GM06990 (cell line): ENCODE measurements at places on chromosomes 11 and 22.

- no peak for DNase-seq
Measured at GRCh38 chr11:76598426-76598839, 72.1 kb downstream of the LRRC32 start.

DNA sequence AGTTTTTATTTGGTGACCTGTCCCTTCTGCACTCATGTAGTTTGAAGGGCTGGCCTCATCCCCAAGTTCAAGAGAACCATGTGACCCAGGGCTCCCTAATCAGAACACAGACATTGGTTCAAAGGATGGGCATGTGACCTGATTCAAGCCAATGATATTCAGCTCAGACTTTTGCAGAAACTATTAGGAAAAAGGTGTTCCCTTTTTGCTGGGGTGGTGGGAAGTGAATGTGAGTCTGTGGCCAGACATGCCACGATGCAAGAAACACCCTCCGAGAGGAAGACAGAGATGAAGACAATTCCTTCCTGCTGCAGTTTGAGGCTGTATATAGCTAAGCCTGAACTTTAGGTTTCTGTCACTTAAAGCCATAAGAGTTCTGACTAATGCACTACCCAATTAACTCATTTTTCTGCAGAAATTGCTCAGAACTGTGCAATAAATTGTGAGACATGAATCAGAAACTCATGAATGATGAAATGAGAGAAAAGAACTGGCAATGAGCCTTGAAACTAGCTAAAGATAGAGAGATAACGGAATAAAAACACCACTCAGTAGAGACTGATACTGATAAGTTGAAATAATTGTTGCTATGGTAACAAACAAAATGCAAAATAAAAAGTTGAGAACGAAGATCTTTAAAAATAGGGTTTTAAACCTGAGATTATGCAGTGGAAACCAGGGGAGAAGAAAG lies 9.2 kb upstream of the MAPK1 start:
- DNase-seq, result peak; percentile 59

GRCh38 chr11:41392596-41392995 lies 66.9 kb downstream of the LRRC4C start:
- DNase-seq, result no peak

GRCh38 chr11:73404048-73404447 lies 27.8 kb downstream of the RELT start:
- no peak for DNase-seq

DNA sequence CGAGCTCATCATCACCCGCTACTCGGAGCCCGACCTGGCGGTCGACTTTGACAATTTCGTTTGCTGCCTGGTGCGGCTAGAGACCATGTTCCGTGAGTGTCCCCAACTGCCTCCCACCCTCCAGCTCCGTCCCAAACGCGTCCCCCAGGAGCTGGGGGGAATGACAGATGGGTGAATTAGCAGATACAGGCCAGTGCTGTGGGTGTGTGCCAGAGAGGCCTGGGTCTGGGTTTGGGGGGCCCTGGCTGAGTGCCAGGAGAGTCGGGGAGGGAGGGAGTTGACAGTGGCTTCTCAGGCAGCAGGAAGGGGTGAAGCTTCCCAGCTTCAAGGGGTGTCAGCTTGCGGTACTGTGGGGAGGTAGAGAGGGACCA lies 28.6 kb downstream of the CAPN1 start:
- DNase-seq, result no peak

DNA sequence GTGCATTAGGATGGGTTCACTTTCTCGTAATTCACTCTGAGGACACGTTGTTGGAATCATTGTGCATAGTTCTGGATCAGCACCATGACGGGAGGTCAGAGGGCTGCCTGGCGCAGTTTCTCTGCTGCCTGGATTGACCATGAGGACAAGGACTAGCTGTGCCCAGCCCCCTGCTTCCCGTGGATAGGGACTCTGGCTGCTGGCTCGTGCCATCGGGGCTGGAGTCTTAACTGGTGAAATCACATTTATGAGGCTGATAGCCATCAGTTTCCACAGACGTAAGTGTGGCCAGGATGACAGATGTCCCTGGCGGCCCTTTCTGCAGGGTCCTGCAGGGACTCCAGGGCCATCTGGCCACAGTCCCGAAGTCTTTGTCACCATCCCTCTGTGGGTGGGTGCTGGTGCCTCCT lies 24.1 kb upstream of the GRAMD4 start:
- no peak for DNase-seq

- DNase-seq, result no peak
Measured at GRCh38 chr11:17516551-17517150, 27.6 kb downstream of the USH1C start.

DNA sequence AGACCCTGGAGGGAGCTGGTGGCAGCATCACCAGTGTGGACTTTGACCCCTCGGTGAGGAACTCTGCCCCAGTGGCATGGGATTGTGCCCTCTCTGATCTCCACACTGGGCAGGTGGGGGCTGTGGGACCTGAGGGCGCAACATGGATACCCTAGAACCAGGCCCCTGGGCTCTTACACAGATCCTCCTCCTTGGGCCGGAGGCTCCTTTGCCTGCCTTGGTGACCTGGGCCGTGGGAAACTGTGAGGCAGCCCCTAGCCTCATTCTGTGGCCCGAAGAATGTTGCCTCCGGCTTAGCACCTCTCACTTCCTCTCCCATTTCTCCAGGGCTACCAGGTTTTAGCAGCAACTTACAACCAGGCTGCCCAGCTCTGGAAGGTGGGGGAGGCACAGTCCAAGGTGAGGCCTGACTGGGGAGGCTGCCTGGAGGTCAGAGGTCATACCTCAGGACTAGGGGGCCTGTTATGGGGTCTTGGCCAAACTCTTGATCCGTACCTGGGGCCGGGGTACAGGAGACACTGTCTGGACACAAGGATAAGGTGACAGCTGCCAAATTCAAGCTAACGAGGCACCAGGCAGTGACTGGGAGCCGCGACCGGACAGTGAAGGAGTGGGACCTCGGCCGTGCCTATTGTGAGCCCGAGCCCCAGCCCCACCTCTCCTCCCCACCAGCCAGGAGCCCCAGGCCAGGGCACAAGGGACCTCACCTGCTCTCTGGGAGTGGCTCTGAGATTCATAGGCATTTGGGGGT lies 12.2 kb downstream of the ATG16L2 start:
- DNase-seq, result peak; percentile 25

DNA sequence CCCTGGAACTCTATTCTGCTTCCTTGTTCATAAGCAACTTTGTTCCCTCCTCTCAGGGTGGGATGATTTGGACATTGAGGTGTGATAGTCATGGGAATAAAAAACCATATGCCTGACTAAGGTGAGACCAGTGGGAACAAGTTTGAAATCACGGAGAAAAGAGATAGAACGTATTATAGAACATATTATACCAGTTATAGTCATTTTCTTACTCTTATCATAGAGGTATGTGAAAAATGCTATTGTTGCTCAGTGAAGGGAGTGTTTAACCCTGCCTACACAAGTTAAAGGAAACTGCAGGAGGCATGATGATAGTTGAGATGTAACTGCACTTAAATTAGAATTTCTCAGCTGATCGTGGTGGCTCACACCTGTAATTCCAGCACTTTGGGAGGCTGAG lies 15.5 kb downstream of the OR6Q1 start:
- DNase-seq, result no peak

- no peak for DNase-seq
Measured at GRCh38 chr11:78740199-78741071, 165.8 kb upstream of the NARS2 start.

GRCh38 chr11:47913529-47914244 lies 65.5 kb upstream of the NUP160 start:
- DNase-seq, result no peak

GRCh38 chr11:68315171-68315920 lies 3.0 kb downstream of the LRP5 start:
- DNase-seq, result no peak

DNA sequence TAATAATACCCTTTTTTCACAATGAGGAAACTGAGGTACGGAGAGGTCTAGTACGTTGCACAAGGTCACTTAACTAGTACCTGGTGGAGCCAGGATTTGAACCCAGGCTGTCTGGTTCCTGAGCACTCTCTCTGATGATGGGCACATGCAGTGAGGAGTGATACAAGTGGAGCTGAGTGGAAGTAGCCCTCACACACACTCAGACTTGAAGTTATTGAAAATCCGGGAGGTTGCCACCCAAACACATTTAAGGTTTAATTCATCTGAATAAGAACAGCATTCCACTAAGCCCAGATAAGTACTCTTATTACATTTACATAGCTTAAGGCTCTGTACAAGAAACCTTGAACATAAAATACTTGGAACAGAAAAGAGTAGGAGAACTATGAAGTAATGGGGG lies 4.8 kb downstream of the GRAP2 start:
- no peak for DNase-seq

DNA sequence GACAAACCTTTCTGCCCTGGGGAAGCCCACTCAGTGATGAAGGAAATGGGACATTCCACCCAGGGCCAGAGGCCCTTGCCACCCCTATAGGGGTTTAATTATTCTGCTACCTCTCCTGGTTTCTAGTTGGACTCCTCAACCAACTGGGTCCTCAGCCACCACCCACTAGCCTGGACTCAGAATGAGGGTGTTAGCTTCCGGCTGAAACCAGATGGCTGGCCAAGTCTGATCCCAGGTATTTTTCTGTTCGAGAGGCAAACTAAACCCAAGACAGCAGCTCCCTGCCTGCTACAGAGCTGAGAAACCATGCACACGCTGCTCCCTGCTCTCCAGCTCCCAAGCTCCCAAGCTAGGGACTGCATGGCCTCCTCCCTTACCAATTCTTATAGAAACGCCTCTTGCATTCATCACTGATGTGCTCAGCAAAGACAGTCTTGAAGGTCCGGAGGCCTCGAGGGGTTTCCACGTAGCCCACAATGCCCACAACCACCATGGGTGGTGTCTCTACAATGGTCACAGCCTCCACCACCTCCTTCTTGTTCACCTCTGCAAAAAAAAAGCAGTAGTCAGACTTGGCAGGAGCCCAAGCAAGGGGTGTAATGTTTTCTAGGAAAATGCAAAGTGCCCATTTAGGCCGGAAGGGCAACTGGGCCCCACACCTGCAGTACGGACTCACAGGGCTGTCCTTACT lies 2.2 kb downstream of the RPL3 start:
- DNase-seq, result no peak

GRCh38 chr11:42043312-42043711 lies 583.9 kb upstream of the LRRC4C start:
- no peak for DNase-seq

- no peak for DNase-seq
Measured at GRCh38 chr11:77073328-77074001, 6.7 kb downstream of the CAPN5 start.

GRCh38 chr11:44709966-44710365 lies 16.8 kb upstream of the TSPAN18 start:
- no peak for DNase-seq

- no peak for DNase-seq
Measured at GRCh38 chr11:132742929-132743328, 789.4 kb downstream of the OPCML start.

DNA sequence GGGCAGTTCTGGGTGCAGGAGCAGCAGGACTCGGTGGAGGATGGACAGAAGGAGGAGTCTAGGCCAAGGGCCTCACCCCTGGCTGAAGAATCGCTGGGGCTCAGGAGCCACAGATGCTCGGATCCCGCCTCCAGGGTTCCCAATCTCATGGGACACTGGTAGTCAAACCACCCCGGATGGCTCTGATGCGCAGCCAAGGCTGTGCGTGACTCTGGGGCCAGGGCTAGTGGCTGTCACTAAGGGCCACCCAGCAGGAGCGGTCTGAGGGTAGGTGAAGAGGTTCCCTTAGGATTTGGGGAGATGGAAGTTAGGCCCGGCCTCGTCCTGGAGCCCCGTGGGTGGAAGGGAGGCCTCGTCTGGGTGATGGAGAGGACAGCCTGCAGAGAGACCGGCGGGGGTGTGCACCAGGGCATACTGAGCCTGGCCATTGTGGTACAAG lies 300.6 kb downstream of the TBC1D22A start:
- DNase-seq, result no peak

DNA sequence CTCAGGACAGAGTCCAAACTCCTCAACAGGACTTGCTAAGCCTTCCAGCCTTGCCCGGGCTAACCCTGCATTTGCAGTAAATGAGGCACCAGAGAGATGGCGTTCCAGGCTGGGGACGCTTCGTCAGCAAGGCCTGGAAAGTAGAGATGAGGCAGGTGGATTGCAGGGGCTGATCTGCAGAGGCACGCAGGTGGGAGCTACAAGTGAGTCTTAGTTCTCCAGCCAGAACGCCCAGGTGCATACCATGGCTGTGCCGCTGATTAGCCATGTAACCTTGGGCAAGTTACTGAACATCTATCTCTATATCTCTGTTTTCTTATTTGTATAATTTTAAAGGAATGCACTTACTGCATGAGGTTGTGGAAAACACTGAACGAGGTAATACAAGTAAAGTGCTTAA lies 52.7 kb upstream of the BARX2 start:
- no peak for DNase-seq

- no peak for DNase-seq
Measured at GRCh38 chr11:73372375-73372993, 3.7 kb upstream of the RELT start.

GRCh38 chr11:106152013-106152412 lies 74.6 kb downstream of the AASDHPPT start:
- DNase-seq, result no peak

GRCh38 chr11:64892411-64892831 lies 14.0 kb upstream of the EHD1 start:
- no peak for DNase-seq

- no peak for DNase-seq
Measured at GRCh38 chr11:80182901-80183300, 742.1 kb upstream of the TENM4 start.

DNA sequence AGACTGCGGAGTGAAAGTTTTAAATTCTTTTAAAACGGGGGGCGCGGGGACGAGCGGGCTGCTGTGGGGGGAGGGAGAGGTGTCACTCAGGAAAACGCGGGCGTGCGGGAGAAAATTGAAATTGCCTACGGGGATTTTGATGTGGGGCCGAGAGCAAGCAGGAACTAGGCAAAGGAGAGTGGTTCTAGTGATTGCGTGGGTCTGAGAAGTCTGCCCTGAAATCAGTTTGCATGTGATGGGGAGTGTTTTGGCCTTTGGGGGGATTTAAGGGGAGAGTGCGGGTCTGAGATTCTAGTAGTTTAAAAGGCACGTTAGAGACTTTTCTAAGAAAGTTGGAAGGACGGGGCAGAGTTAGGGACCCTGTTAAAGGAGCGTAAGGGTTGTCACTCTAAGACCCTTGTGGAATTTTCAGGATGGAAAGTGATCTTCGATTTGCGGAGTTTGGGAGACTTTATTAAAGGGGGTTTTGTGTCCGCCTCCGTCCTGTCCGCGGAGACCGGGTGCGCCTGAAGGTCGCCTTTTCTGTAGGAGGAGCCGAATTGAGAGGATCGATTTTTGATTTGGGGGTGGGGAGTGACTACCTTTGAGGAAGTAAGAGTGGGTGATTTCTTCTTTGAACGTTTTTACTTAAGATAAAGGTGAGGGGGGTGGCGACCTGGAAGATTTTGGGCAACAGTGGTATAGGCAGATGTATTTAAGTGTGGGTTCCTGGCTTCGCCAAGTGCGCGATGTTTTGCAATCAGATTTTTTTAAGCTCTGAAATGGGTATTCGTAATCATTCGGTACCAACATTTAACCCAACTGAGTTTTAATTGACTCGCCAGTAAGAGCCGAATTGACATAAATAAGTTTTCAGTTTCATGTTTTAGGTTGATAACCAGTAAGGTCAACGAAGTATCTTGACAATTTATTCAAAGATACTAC lies 1.1 kb downstream of the EED start:
- peak; percentile 44 for DNase-seq
